ENCODE measurements at places on chromosomes 7 and 10. TPM values are rescaled to one million over a fixed set of nuclear protein-coding genes. Genes with fewer than 3 reads are reported as not detected.

DNA sequence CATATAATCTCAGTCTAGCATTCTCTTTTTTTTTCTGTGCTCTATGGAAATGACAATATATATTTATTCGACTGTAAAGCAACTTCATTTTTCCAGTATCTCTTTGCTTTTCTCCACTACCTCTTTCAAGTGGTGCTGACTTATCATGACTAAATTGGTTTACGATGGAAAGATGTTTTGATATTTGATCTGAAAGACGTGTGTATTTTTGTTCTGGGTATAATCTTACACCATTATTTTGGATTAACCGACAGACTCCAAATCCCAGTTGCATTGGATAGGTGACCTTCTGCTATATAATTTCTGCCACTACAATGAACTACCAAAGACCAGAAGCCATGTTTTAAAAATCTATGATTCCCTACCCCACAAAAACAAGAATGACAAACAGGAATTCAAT lies 380.5 kb upstream of the NFE2L3 start:
- DNase-seq: no peak

DNA sequence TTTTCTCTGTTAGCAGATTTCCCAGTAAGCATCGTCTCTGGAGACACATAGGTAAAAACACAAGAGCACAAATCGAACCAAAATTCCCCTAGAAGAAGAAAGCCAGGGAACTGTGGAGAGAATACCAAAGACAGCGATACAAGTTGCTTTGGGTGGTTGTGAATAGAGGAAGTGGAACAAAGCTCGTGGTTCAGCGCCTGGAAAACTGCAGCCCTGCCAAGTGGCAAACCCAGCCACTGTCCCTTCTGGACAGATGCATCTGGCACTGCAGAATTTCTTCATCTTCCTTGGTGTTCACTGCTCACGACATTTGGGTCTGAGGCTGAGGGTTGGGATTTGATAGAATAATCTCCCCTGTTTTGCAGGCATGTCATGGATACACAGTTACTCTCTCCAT lies 733.8 kb downstream of the PARD3 start:
- DNase-seq: no peak

GRCh38 chr7:70520611-70521010 lies 611.3 kb upstream of the GALNT17 start:
- DNase-seq: no peak

- no peak for DNase-seq
Measured at GRCh38 chr7:73626814-73627213, 2.5 kb upstream of the MLXIPL start.

GRCh38 chr10:73247509-73248258 lies 629 bp upstream of the DNAJC9 start:
- DNase-seq: no peak

DNA sequence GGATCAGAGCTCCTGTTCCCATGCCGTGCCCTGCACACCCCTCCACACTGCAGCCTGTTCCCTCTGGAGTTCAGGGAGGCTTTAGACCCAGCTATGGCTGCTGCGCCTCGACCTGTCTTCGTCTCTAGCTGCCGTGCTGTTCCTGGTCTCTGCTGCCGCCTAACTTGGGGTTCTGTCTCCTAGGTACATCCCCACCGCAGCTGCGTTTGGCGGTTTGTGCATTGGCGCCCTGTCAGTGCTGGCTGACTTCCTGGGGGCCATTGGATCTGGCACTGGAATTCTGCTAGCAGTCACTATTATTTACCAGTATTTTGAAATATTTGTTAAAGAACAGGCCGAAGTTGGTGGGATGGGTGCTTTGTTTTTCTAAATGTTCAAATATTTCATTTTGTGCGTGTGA lies 31.6 kb downstream of the NUDT5 start:
- no peak for DNase-seq

- DNase-seq: no peak
Measured at GRCh38 chr10:51789118-51789517, 89.7 kb upstream of the CSTF2T start.

DNA sequence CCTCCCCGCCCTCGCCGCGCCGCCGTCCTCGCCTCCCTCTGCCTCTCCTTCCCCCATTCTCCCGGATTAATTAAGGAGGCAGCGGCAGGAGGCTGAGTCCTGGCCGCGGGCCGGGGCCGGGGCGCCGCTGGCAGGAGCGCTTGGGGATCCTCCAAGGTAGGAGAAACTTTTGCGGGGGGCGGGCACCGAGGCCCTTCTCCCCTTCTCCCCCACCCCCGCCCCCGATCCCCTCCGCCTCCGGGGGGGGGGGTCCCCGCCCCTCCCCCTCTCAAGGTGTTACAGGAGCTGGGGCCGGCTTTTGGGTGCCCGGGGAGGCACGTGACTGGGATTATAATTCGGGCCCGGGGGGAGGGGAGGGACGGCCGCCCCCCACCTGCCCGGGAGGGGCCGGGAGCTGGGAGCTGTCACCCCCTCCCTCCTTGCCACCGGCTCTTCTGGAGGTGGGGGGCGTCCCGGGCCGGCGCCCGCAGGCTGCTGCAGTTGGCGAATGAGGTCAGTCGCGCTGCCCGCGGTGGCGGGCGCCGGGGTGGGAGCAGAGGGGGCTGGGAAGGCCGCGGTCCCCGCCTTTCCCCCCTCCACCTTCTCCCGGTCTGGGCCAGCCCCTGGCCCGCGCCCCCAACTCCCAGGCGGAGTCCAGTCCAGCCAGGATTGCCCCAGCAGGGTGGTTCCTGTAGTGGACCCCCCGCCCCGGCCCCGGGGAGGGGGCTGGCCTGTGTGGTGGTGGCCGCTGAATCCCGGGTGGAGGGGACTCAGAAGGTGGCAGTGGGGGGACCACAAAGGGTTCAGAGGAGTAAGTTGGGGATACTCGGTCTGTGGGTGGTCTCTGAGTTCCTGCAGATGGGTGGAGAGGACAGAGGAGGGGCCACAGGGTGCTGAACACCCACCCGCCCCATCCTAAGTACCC lies 567 bp downstream of the GTF2IRD1 start:
- DNase-seq: no peak

- no peak for DNase-seq
Measured at GRCh38 chr7:2843711-2844152, 376 bp downstream of the GNA12 start.

- DNase-seq: no peak
Measured at GRCh38 chr10:125171402-125172306, 11.3 kb upstream of the CTBP2 start.

DNA sequence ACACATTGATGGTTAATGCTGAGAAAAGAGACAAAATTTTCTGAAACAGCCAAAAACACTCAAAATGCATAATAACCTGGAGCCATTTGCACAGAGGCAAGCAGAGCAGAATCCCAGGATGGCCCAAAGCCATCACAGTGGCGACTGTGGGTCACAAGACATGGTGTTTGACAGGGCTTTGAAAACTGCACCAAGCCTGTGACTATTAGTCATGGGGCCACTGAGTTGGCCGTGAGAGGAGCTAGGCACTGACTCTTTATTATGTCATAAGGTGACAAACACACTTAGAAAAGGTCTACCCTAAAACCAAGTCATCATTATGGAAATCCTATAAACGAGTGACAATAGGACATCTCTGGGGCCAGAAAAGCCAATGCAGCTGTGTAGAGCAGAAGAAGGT lies 23.9 kb downstream of the DRGX start:
- DNase-seq: no peak

GRCh38 chr7:140920745-140921144 lies 4.0 kb downstream of the BRAF start:
- no peak for DNase-seq

DNA sequence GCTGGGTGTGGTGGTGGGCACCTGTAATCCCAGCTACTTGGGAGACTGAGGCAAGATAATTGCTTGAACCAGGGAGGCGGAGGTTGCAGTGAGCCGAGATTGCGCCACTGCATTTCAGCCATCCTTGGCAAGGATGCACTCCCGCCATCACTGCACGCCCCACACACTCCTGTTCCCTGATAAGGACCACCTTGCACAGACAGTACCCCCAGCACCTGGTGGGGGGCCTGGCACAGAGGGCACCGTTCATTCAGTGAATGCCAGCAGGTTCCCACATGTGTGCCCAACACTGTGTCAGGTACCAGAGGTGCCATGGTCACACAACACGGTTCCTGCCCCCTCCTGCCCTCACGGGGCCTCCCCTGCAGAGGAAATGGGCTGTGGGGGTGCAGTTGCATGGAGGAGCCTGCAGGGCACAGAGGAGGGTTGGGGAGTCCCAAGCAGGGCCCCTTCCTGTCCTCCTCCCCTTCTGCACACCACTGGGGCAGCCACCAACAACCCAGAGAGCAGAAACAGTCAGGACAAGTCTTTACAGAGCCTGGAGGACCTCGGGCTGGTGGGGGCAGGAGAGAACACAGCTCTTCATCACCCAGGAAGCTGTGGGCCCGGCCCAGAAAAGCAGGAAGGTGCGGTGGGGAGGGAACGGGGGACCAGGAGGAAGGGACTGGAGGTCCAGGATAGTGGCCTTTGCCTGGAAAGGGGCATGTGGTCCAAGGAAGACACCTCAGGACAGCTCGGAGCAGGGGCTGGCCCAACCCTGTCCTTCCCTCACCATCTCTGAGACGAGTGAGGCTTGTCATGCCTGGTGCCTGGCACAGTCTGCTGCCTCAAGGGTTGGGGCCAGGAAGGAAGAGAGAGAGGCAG lies 7.1 kb downstream of the CRYGN start:
- no peak for DNase-seq

- DNase-seq: no peak
Measured at GRCh38 chr7:41769162-41769561, 66.3 kb upstream of the INHBA start.

- no peak for DNase-seq
Measured at GRCh38 chr7:107870427-107871000, 20.5 kb upstream of the DLD start.

DNA sequence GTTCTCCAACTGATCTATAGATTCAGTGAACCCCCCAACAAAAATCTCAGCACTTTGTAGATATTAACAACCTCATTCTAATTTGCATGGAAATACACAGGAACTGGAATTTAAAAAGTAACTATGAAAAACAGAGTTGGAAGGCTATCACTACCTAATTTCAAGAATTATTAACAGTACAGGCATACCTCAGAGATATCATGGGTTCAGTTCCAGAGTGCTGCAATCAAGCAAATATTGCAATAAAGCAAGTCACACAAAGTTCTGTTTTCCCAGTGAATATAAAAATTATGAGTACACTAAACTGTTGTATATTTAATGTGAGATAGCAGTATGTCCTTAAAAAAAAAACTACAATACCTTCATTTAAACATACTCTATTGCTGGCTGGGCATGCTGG lies 78.5 kb downstream of the LARP4B start:
- no peak for DNase-seq

GRCh38 chr7:158302274-158303070 lies 285.2 kb downstream of the PTPRN2 start:
- no peak for DNase-seq

DNA sequence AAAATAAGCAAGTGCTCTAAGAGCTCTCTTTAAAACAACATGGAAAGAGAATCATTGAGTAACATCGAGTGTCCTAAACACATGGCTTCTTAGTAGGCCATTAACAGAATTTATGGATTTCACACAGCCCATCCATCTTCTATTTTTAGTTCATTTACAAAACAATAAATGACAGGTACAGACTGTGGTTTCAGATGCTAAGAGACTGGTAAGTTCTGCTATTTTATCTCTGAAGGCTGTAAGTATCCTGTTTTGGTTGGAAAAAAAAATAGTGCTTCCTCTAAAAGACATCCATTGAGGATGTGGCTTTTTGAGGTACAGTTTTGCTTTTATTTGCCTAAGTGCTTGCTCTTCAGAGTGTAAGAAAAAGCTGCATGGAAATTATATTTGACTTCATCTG lies 27.4 kb upstream of the GNAI1 start:
- DNase-seq: no peak

- no peak for DNase-seq
Measured at GRCh38 chr7:91620827-91621226, 259.7 kb downstream of the MTERF1 start.

DNA sequence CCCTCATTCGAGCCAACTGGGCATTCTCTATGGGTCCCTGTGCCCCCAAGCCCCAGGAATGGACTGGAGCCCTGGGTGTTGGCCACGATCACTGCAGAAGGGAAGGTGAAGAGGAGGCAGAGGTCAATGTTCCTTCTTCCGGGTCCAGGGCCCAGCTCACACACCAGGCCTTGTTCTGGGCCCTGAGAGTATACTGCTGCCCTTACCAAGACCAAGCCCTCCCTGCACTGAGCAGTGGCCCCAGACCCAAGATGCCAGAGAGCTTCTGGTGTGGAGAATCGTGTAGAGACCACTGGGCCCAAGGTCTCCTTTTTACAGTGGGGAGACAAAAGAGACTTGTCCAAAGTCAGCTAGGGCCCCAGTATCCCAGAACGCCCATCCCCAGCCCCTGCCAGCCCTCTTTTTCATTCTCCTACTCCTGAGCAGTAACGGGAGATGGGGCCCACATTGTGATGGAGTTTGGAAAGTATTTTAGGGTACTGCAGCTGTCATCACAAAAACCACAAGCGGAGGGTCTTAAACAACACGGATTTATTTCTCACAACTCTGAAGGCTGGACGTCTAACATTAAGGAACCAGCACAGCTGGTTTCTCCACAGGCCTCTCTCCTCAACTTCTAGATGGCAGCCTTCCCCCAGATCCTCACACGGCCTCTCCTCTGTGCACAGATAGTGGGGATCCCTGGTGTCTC lies 79.4 kb downstream of the PDGFA start:
- no peak for DNase-seq

DNA sequence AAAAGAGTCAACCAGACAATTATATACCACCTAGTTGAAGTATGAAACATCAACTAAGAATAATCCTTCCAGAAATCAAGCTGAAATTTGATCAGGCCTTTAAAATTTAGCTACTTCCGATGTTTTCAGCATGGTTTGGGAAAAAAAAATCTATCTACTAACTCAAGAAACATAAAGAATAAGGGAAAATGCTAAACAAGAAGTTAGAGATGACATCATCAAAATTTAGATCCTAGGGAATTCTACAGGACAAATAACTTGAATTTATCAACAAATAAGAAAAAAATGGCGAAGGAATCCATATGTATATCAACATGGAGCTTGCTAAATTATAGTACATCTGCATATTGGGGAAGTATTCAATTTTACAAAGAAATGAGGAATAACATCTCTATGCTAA lies 36.3 kb downstream of the HYAL4 start:
- no peak for DNase-seq

GRCh38 chr7:12731214-12731656 lies 43.8 kb downstream of the ARL4A start:
- DNase-seq: no peak

The AFAP1L2 gene
- 48.0 TPM for polyA plus RNA-seq

The PLEKHS1 gene
- 0.18 TPM for polyA plus RNA-seq

The CADPS2 gene
- polyA plus RNA-seq: 47.2 TPM

The GBX1 gene
- 0.18 TPM for polyA plus RNA-seq

The PTN gene
- 231 TPM for polyA plus RNA-seq

The UROS gene
- polyA plus RNA-seq: 65.8 TPM

The CLDN4 gene
- polyA plus RNA-seq: 68.7 TPM

The ASIC3 gene
- polyA plus RNA-seq: 2.4 TPM

The PNLIPRP3 gene
- polyA plus RNA-seq: not detected

The FAM204A gene
- polyA plus RNA-seq: 79.5 TPM

The MCM10 gene
- polyA plus RNA-seq: 10.2 TPM

The CCDC172 gene
- polyA plus RNA-seq: not detected

The BICC1 gene
- polyA plus RNA-seq: 89.3 TPM

The TMEM236 gene
- polyA plus RNA-seq: 0.26 TPM

The LRIT1 gene
- not detected for polyA plus RNA-seq

The DIP2C gene
- 22.3 TPM for polyA plus RNA-seq

The GIMAP5 gene
- 7.3 TPM for polyA plus RNA-seq

All from right renal cortex interstitium (tissue), 3 donors.